ENCODE measurements at places on chromosomes 5 and 9.

- no peak for DNase-seq
Measured at GRCh38 chr9:69085569-69086283, 50.2 kb downstream of the FXN start.

- peak; percentile 46 for DNase-seq
Measured at GRCh38 chr5:9439531-9440292, 106.2 kb downstream of the SEMA5A start.

- no peak for DNase-seq
Measured at GRCh38 chr9:117151716-117152115, 263.1 kb downstream of the ASTN2 start.

- no peak for DNase-seq
Measured at GRCh38 chr5:96716716-96717115, 54.5 kb downstream of the CAST start.

DNA sequence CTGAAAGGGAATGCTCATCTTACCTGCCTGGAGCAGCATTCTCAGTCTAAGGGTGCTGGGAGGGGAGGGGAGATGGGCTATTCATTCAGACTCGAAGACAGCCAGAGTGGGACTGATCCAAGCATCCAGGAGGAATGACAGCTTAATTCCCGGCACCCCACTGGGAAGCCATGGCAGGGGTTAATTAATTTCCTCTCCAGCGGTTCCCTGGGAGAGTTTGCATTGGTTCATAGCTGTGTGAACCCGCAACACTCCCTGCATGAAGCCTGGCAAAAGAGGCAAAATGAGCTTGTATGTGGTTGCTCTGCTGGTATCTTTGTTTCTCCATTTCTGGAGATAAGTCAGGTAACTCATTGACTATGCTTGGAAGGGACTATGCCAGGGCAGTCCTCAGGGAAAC lies 401.0 kb upstream of the SLC24A2 start:
- no peak for DNase-seq

DNA sequence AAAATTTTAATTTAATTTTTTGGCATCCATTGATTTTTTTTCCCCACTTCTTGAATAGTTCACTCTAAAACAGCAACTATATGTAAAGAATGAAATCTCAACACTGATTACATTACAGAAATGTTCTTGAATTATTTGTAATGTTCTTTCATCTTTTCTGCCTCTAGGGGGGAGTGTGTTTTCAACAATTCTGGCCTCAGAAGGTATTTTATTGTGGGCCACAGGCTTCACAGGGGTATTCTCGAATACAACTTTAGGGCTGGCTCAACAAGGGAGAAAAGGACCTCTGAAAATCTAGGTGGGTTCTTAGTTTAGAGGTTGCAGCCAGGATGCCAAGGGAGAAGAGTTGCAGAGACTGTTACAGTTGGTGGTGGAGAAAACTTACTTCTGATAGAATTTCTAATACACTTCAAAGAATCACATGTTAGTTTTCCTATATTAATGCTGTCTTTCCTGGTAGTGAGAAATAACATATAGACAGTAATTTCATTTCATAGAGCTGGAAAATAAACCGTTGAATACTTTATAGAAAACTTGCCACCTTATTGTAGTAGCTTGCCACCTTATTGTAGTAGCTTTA lies 3.6 kb upstream of the NPR3 start:
- DNase-seq: peak; percentile 27

DNA sequence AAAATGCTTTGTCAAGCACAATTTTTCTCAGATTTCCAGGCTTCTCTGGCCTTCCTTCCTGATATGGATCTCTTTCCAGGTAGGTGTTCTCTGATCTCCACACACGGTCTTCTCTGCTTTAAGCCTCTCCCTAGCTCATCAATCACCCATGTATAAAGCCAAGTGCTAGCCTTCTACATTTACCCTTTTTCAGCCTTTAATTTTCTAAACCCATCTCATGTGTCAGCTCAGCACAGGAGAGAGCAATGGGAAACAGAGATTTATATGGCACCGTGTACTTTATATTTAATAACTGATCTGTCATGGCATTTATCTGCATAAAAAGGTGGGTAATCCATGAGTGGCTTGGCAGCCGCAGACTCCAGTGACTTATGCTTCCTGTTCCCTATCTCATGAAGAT lies 495.0 kb downstream of the RASEF start:
- no peak for DNase-seq

- DNase-seq: peak; percentile 50
Measured at GRCh38 chr5:103041071-103041676, 78.8 kb downstream of the GIN1 start.

DNA sequence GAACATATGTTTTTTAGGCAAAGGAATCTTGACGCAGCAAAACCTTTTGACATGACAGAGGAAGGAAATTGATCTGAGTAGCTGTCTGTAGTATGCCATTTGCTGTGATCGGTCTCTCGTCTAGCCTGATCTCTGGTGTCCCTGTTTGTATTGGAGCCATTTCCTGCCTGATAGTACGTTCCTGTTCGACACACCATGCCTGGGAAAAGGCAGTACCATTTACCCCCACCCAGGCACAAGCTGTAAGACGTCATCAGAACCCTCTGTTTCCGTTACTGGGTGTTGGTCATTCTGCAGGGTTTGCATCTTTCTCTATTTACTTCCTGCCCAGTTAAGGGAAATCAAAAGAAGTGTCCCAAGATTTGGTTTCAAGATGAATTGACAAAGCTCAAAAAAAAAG lies 129.7 kb downstream of the CEMIP2 start:
- DNase-seq: no peak

- no peak for DNase-seq
Measured at GRCh38 chr5:92527311-92528078, 1053.5 kb downstream of the NR2F1-AS1 start.

All from H4 (cell line).